NCI-H2029 treated with DMSO at 0.1 percent for 48 hours (cell line): ENCODE measurements at places on chromosomes 5 and 9.

DNA sequence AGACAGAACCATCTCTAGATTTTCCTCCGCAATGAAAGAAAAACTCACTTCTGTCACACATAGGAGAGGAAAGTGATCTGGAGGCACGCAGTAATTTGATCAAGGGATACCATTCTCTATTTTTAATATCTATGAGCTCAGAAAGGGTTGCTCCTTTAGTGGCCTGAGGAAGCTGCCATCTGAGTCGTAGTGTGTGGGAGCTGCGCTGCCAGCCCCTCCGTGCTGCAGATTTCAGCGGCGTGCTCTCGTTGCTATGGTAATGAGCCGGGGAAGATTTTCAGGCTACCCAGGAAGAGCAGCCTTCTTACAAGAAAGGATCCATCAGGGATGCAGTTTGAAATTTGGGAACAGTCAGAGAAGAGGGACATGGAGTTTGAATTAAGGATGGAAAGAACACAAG, 17.1 kb upstream of the GOLM1 start:
- DNase-seq: no peak

DNA sequence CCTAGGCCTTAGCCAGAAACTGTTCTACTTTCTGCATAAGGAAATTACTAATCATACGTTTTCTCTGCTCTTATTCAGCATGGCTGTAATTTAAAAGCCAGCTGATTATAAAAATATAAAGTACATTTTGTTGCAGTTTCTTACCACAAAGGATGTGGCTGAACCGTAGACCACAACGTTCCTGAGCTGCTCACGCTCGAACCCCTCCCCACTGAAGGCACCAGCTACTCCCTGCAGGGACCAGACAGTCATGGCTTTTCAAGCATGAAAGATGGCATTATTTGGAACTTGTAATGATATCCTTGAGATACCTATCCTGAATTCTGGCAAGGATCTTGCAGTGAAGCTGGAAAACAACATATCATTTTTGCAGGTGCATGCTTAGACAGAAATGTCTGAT, 91.8 kb upstream of the DMRT1 start:
- DNase-seq: no peak

DNA sequence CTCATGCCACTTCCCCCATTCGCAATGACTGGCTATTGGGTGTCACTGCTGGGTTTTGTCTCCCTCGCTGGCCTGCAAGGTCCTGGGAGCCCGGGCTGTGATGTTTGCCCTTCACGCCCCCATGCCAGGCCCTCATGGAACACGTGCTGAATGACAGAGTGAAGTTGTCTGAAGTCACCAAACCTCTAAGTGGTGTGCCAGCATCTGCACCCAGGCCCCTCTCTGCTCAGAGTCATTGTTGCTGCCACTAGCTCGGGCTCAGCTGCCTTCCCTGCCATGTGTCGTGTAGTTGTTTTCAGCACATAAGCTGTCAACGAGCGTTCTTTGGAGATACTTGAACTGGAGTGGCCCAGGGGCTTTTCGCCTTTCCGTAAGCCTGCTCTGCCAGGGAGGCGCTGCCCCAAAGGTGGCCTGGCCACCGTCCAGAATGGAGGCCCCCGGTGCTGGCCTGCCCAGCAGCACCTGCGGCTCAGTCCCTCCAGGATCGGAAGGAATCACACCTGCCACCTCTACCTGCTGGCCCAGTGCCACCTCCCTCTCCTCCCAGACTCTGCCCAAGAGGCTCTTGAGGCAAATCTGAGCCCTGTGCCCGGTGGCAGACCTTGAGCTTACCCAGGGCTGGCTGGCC, 250.1 kb downstream of the PBX3 start:
- DNase-seq: peak; percentile 99

GRCh38 chr9:127447416-127448111, 3.6 kb downstream of the RPL12 start:
- no peak for DNase-seq

GRCh38 chr9:36560771-36561170, 11.9 kb upstream of the MELK start:
- no peak for DNase-seq

GRCh38 chr9:122374885-122375420, 4.1 kb downstream of the PTGS1 start:
- no peak for DNase-seq

DNA sequence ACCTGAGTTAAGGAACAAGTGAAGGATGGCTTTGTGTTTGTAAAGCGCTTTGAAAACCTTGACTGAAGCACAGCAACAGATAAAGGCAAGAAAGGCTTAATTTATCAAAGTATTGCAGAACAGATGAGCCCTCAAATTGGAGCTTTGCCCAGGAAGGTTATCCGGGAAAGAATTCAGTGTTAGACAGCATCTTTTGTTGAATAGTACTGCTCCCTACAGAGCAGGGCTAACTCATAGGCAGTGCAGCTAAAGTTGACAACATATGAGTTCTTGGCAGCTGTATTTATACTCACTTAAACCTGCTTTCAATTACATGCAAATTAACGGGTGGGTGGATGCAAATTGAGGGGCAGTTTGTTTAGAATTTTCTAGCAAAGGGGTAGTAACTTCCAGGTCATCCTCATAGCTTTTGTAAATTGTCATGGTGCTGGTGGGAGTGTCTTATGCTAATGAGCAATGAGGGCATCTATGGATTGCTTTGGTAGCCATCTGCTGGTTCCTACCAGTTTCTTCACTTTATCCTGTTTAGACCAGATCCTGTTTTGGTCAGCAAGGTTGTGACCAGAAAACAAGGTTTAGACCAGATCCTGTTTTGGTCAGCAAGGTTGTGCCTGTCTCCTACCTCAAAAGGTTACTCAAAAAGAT, 105.8 kb downstream of the GDA start:
- DNase-seq: no peak

DNA sequence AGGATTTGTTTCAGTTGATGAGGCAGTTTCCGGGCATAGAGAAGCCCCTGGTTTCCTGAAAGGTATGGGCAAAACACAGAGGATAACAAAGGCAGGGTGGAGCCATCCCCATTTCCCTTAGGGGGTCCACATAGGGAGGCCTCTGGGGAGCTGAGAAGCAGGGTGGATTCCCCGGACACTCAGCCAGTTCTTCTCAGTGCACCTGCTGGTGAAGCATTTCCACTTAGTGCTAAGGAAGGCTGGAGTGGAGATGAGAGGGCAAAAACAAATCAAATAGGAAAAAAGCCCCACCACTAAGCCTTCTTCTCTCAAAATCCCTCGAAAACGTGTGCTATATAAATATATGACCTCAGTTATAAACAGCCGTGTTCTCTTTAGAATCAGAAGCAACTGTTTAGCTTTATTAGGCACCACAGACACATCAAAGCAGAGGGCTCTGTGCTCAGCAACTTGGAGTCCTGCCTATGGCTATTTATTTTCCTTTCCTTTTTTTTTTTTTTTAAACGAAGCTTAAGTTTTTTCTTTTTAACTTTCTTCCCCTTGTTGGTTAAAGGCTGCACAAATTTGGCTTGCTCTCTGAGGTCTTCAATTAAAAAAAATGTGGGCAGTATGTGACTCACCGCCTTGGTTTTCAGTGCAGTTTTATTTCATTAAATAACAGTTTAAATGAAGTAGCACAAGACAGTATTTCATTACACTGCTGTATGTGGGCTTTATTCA, 67.7 kb downstream of the PRDM6 start:
- DNase-seq: no peak

GRCh38 chr9:137647096-137647714, 28.4 kb downstream of the EHMT1 start:
- no peak for DNase-seq

- no peak for DNase-seq
Observed at GRCh38 chr5:84494453-84494852, 109.8 kb upstream of the EDIL3 start.

DNA sequence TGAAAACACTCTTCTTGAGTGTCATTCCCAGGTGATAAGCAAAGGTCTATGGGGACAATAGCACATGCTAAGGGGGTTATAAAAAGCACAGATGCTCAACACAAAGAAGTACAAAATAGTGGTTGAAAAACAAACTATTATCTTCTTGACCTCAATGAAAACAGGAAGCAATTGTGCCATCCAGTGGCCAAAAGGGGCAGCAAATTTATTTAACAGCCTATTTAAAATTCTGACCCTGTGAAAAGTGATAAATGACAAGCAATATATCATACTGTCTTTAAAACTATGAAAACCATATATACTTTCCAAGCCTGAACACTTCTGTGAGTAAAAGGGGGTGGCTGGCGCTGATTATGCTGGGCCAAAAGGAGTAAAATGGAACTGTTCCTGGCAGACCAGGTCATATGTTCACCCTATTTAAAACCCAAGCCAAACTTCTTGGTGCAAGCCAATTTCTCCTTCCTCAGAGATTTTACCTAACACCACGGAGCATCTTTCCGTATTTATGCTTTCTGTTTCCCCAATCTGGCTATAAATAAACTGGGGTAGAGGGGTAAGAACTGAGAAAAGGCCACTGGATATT, 29.7 kb downstream of the TEX10 start:
- peak; percentile 16 for DNase-seq

DNA sequence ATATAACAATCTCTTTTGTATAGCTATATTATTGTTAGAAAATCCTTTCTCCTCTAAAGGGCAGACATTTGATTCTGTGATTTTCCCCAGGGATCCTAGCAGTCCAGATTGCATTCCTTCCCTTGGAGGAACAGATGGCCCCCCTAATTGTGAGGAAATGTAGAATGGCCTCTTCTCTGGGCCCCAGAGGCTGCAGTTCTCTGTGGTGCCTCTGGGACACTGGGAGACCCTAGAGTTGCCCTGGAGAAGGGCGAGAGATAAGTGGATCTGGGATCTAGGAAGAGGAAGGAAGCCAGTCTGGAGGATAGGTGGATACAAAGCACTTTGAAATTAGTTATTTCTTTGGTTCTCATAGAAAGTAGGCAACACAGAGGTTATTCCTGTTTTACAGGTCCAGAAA, 1.9 kb upstream of the HINT2 start:
- no peak for DNase-seq

DNA sequence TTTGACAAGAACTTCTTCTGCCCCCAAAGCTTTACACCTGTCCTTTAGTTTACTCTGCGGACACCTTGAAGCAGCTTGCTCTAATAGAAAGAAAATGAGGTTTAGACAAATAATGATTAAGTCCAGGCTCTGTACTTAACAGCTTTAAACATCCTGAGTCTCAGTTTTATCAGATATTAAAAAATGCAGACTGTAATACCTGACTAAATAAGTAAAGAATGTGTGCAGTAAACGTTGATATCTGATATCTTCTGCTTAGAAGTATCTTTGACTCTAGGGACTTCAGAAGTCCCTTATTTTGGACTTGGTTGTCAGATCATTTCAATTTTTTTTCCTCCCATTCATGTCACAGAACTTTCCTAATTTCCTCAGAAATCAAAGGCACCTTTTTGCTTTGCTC, 1060.4 kb downstream of the CDH12 start:
- DNase-seq: no peak

- no peak for DNase-seq
Observed at GRCh38 chr5:102678267-102679058, 76.6 kb upstream of the PAM start.

- DNase-seq: peak; percentile 25
Observed at GRCh38 chr9:15873573-15874177, 320.8 kb downstream of the CCDC171 start.

DNA sequence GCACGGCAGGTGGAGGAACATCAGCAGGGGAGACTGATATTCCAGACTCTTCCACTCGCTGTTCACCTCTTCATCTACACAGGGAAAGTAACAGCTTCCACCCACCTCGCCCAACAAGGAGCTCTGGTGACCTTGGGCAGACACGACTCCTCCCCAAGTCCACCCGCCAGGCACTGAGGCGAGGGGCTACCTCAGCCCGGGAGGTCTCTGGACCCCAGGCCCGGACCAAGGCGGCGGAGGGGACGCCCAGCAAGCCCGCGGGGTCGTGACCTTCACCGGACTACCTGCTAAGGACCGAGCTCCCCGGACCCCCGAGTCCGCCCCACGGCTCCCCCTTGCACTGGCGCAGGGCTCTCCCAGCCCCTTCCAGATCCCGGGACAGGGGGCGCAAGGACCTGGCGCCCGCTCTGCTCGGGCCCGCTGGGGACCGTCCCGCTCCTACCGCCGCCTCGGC, 70.2 kb upstream of the LPCAT1 start:
- no peak for DNase-seq

DNA sequence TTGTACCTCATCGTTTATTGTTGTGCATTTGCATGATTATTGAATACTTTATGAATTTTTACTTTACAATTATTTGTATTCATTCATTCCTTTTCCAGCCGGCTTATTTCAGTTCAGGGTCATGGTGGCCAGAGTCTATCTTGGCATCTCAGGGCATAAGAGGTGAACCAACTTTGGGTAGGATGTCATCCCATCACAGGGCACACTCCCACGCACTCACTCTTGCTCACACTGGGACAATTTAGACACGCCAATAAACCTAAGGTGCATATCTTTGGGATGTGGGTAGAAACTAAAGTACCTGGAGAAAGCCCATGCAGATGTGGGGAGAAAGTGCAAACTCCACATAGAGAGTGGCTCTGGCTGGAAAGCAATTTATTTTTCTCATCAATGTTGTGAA, 158.1 kb upstream of the MAST4 start:
- DNase-seq: no peak

- DNase-seq: no peak
Observed at GRCh38 chr5:82164176-82164976, 113.8 kb downstream of the RPS23 start.

DNA sequence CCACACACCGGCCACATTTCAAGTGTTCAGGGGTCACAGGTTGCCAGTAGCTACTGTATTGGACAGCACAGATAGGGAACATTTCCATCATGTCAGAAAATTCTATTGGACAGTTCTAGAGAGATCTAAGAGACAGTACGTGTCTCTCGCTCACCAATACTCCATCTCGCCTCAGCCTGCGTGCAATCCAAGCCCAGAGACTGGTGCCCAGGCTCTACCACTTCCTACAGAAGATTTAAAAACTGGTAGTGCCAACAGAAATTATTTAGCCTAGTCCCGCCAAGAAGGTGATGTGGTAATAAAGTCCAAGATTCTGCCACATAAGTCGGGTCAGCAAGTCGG, 390 bp upstream of the SNX2 start:
- DNase-seq: no peak

DNA sequence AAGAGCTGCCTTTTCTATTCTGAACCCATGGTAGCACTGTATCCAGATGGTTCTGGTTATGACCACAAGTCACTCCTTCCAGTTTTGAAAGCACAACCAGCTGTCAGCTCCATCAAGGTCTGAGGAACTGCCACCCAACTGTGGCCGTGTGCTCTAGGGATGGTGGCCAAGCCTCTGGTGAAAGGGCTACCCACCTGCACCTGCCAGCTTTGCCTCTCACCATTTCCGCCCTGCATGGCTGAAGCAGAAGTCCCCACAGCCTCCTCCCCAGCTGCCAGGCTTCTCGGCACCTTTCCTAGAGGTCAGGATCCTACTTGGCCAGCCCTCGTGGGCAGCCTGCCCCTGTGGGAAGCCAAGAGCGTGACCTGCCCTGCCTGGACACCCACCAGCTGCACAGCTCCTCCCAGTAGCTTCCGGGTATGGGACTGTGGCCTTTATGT, 16.8 kb downstream of the SEMA5A start:
- no peak for DNase-seq

DNA sequence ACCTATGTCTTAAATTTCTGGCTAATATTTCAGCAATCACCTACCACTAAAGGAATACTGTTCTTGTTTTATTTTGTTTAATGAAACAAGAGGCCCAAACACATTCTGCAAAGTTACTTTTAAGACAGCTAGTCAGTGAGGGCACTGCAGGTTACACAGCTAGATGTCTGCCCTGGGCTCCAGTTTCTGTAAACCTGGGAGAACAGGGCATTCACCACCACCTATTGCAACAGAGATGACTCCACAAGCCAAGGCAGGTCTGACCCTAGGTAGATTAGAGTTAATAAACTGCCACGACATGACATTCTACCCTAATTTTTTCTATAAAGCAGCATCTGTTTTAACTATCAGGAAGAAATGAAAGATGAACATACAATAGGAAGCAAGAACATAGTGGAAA, 90.8 kb downstream of the SLF1 start:
- DNase-seq: no peak

GRCh38 chr9:8694983-8695588, 895.5 kb upstream of the DMAC1 start:
- peak; percentile 44 for DNase-seq
